Stimulated activated naive CD4-positive, alpha-beta T cell treated with Interleukin-2 at 50 U/mL for 16 hours (primary cell): ENCODE measurements at places on chromosomes 1 and 21.
A peak's percentile ranks its signal among the peaks of the same experiment; 100 is the strongest.

DNA sequence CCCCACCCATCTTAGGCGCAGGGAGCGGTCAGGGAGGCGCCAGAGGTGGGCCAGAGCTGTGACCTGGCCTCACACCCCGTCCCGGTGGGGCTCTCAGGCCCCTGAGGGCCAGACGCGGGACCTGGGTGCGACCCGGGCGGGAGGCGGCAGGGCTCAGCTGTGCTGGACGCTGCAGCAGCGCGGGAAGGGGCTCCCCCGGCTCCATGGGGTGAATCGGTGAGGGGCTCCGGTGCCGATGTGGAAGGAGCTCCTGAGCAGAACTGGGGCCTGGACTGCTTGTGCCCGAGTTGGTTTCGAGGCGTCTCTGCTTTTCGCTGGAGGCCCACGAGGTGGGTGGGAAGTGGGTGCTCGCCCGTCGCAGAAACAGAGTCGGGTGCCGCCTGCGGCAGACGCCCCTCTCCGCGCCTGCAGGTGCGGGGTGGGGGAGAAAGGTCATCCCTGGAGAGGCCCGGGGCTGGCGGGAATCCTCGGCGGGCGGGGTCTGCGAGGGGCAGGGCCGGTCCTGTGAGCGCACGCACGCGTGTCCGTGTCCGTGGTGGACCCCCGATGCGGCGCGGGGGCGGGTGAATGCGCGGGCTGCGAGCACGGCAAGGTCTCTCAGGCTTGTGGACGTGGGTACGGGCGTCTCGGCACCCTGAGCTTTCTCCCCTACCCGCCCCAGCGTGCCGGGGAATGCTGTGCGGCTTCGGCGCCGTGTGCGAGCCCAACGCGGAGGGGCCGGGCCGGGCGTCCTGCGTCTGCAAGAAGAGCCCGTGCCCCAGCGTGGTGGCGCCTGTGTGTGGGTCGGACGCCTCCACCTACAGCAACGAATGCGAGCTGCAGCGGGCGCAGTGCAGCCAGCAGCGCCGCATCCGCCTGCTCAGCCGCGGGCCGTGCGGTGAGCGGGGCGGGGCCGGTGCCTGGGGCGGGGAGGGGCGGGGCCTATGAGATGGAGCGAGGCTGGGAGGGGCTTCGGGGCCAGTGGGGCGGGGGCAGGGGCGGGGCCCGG, 20.4 kb downstream of the AGRN start:
- peak; percentile 77 for DNase-seq

GRCh38 chr1:194043984-194044755, 857.8 kb upstream of the B3GALT2 start:
- no peak for DNase-seq

DNA sequence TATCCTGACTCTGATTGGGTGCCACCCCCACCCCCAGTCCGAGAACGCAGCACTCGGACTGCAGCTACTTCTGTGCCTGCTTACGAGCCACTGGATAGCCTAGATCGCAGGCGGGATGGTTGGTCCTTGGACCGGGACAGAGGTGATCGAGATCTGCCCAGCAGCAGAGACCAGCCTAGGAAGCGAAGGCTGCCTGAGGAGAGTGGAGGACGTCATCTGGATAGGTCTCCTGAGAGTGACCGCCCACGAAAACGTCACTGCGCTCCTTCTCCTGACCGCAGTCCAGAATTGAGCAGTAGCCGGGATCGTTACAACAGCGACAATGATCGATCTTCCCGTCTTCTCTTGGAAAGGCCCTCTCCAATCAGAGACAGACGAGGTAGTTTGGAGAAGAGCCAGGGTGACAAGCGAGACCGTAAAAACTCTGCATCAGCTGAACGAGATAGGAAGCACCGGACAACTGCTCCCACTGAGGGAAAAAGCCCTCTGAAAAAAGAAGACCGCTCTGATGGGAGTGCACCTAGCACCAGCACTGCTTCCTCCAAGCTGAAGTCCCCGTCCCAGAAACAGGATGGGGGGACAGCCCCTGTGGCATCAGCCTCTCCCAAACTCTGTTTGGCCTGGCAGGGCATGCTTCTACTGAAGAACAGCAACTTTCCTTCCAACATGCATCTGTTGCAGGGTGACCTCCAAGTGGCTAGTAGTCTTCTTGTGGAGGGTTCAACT, 2.1 kb downstream of the RBM15 start:
- DNase-seq: no peak

GRCh38 chr1:11822091-11822490, 16.1 kb downstream of the CLCN6 start:
- no peak for DNase-seq

GRCh38 chr1:155105604-155106011, 22.1 kb upstream of the EFNA1 start:
- no peak for DNase-seq

- DNase-seq: no peak
Measured at GRCh38 chr1:70205071-70205433, 327 bp downstream of the LRRC40 start.

DNA sequence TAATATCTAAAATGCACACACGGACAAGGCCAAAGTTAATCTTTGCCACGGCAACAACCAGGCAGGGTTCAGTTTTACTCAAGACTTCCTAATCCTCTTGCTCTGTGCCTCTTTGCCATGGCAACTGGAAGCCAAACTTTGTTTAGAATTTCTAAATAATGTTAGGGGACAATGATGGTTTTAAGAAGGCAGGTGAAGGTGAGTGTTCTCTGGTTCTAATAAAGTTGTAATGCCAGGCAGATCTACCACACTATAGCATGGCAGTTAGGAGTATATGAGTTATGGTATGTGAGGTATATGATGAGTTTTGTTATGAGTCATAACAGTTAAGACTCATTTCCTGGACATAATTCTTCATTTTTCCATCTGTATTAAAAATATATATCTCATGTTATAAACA, 2.7 kb downstream of the PTPRC start:
- no peak for DNase-seq

GRCh38 chr1:85174503-85174902, 26.3 kb downstream of the SYDE2 start:
- no peak for DNase-seq

- DNase-seq: peak; percentile 31
Measured at GRCh38 chr1:31745096-31745945, 18.8 kb downstream of the ADGRB2 start.

GRCh38 chr1:22619798-22620197, 16.6 kb upstream of the C1QA start:
- DNase-seq: no peak

DNA sequence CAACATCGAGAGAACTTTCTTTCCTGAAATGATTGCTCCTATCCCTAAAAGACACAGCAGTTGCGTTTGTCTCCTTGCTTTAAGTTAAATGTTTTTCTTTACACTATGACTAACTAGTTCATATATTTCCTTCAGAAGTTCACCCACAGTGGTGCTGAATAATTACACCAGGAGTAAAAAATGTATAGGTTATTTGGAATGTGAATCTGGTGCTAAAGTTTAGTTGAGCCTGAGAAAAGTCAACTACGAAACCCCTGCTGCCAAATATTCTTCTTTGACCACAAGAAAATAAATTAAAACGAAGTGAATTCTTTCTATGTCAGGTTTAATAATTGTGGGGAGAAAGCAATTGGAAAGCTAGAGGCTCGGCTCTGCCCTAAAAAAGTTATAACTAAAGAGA, 52.8 kb downstream of the C4BPA start:
- no peak for DNase-seq

- DNase-seq: no peak
Measured at GRCh38 chr1:7847599-7847998, 5.3 kb downstream of the UTS2 start.

DNA sequence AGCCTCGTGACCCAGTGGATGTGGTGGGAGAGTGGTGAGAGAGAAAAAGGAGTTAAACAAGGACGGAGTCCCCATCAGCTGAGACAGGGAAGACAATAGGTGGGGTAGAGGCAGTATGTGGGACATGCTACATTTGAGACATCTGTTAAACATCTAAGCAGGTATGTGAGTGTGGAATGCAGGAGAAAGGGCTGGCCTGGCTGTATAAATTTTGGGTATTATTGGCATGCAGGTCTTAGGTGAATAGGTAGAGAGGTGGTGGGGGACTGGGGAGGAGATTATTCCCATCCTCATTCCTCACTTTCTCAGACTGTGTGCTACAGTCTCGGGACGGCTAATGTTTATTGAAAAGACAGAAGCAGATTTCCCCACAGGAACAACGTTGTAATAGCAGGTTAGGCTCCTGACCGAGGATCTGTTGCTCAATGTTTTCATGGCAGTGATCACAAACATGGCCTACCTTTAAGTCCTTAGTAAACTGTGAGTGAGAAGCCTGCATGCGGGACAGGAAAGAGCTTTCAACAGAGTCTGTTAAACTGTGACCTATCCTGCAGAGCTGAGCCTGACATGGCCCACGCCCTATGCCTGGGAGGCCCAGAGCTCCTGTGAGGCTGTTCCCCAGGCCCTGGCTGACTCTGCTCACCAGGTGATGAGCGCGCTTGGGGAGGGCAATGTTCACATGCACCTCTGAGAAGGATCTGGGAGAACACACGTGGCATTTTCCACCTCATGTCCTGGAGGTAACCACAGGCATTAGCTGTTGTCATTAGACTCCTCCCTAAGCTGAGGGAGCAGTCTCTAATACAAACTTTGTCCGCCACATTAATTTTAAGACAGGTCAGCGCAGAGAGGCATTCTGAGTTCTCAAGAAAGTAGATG, 16.5 kb downstream of the VSIG8 start:
- DNase-seq: no peak

DNA sequence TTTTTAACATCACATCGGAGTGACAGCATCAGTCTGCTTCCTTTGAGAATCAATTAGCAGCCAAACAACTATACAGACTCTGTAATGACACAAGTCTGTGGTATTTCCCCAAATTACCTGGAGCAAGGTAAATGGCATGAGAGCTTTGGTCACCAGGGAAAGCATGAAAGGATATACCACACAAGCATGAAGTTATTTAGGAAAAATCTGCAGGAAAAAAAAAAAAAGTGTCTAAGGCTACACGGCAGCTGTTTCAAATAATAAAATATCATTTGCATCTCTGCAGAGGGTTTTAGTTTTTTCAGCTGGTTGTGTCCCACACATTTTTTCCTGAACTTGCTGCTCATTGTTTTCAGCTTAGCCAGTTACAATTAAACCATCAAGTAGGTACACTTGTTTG, 234.7 kb downstream of the TTLL7 start:
- DNase-seq: no peak

GRCh38 chr21:24278711-24279110, 1328.6 kb downstream of the MRPL39 start:
- DNase-seq: no peak

DNA sequence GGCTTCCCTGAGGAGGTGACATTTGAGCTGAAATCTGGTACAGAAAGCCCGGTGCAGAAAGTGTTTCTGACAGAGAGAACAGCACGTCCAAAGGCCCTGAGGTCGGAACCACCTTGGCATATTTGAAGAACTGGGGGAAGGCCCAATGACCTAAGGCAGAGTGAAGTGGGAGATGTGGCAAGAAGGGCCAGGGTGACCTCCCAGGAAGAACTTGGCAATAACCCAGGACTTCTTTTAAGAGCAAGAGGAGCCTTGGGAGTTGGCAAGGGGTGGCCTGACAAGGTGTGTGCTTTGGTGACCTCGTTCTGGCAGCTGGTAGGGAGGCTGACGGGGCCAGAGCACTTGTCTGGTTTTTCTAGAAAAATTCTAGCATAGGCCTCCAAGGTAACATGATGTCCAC, 23.4 kb downstream of the TTC39A start:
- DNase-seq: no peak

GRCh38 chr1:113787663-113788062, 24.6 kb downstream of the RSBN1 start:
- no peak for DNase-seq

GRCh38 chr1:6133146-6133895, 46.8 kb downstream of the CHD5 start:
- DNase-seq: no peak

DNA sequence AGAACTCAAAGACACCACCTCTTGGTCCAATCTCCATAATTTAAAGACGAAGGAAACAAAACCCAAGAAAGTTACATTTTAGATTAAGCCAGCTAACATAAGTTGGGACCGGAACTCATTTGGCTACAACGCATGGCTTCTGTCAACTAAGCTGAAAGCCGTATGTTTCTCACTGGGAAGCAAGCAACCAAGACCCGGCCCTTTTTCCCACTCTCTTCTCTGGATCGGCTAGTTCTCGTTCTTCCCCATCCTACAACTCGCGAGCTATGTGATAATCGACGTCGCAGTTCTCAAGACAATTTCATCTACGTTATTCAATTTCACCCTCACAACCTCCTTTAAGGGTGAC, 601 bp downstream of the CCT8 start:
- DNase-seq: no peak

- DNase-seq: no peak
Measured at GRCh38 chr1:50633465-50633864, 210.2 kb upstream of the DMRTA2 start.

DNA sequence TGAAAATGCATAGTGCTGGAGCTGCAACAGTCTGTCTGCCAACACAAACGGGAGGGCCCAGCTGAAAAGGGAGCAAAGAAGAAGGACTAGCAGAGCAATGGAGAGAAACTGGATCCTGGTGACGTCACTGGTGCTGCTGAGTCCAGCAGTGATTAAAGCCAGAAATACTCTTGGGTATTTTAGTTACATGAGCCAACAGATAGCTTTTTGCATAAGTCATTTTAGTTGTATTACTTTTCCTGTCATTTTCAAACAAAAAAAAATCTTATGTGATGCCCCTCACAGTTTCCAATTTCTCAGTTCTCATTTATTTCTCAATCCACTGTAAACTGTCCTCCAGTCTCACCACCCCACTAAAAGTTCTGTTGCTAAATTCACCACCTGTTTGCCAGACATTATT, 38.7 kb upstream of the NEK7 start:
- DNase-seq: no peak

DNA sequence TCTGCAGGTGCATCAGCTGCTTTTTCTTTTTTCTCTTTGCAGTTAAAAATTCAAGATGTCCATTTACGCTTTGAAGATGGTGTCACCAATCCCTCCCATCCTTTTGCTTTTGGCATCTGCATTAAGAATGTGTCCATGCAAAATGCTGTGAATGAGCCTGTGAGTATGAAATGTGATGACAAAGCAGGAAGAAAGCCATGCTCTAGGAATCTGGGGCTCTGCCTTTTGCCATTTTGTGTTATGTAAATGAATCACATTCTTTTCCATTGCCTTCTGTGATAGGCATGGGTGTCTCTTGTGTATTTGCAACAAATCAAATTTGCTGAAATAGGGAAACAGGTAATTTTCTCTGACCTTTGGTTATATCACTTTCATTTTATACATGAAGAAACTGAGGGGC, 19.4 kb downstream of the VPS13D start:
- DNase-seq: no peak

GRCh38 chr1:22314706-22315105, 136.9 kb upstream of the ZBTB40 start:
- no peak for DNase-seq

DNA sequence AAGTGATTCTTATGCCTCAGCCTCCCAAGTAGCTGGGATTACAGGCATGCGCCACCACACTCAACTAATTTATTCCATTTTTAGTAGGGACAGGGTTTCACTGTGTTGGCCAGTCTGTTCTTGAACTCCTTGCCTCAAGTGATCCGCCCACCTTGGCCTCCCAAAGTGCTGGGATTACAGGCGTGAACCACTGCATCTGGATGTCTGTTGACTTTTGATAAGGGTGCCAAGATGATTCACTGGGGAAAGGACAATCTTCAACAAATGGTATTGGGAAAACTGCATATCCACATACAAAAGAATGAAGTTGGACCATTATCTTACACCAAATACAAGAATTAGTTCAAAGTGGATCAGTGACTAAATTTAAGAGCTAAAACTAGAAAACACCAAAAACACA, 19.8 kb downstream of the RO60 start:
- DNase-seq: no peak
